Activated T-cell treated with anti-CD3 and anti-CD28 coated beads, Interleukin-2, amount 50 U/mL, for 24 hours (primary cell): ENCODE measurements at places on chromosomes 3 and 15.

DNA sequence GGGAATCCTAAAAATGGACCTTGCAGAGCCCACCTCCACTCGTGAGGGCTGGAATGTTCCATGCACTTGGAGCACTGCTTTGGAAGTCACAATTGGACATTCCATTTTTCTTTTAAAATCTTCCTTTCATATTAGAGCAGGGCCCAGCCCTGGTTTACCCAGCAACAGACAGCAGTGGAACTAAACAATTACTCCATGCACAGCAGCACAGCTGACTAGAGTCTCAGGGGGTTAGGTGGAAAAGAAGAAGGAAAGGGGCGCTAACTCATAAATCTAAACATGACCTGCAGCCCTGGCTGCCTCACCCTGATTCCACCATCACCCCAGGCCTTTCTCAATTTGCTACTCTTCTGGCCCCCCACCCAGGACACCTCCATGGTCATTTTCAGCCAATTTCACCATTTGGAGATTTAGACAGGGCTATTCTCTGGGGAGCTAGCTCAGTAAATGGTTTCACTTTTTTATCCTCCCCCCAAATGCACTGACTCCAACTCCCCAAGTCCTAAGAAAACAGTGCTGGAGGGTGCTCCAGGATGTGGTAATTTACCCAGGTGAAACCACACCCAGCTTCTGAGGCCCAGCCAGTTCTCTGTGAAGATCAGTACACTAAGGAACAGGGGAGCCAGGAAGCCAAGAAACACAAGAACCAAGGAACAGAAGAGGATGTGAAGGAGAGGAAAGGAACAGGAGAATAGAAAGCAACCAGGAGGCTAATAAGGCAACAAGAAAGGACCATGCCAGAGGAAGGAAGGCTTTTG lies 1.6 kb upstream of the LRRC31 start:
- H3K4me3 ChIP-seq = no peak overlapping the region
- H3K36me3 ChIP-seq = no peaks in the 10 kb centered on the region
- H3K27ac ChIP-seq = no peak overlapping the region
- H3K27me3 ChIP-seq = no peaks in the 10 kb centered on the region
- peaks cover 18% of the 10 kb centered on the region for H3K4me1 ChIP-seq
- no peak for DNase-seq

- H3K4me1 ChIP-seq = no peaks in the 10 kb centered on the region
- H3K36me3 ChIP-seq = no peaks in the 10 kb centered on the region
- no peak overlapping the region for H3K27ac ChIP-seq
- no peak overlapping the region for H3K4me3 ChIP-seq
- DNase-seq = no peak
- H3K27me3 ChIP-seq = no peaks in the 10 kb centered on the region
Observed at GRCh38 chr3:157533298-157534070, 30.3 kb upstream of the VEPH1 start.

GRCh38 chr3:63864965-63865327 lies 1.3 kb downstream of the ATXN7 start:
- peak overlapping the region; percentile 87 for H3K4me3 ChIP-seq
- H3K4me1 ChIP-seq = peaks cover 64% of the 10 kb centered on the region
- H3K27ac ChIP-seq = peak overlapping the region; percentile 96
- no peaks in the 10 kb centered on the region for H3K27me3 ChIP-seq
- H3K36me3 ChIP-seq = peaks cover 64% of the 10 kb centered on the region
- no peak for DNase-seq

- no peaks in the 10 kb centered on the region for H3K36me3 ChIP-seq
- H3K4me3 ChIP-seq = no peak overlapping the region
- DNase-seq = no peak
- no peaks in the 10 kb centered on the region for H3K4me1 ChIP-seq
Observed at GRCh38 chr15:61308437-61308836, 79.3 kb upstream of the RORA start.

DNA sequence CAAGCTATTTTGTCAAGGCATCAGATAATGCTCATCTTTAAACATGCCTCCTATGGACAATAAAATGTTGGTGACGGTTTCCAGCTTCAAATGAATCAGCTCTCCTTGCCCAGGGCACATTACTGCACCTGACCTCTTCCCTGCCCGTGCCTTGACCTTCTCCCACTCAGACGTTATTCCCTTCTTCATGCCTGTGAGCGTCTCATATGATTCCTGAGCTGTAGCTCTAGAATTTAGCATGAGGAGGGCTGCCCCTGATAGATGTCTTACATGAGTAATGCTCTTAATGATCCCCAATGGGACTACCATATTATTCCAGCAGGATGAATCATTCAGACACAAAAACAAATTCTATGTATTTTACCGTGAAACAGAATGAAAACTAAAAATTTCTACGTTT lies 762.7 kb downstream of the ROBO1 start:
- no peak overlapping the region for H3K27ac ChIP-seq
- no peaks in the 10 kb centered on the region for H3K27me3 ChIP-seq
- no peaks in the 10 kb centered on the region for H3K4me1 ChIP-seq
- H3K36me3 ChIP-seq = no peaks in the 10 kb centered on the region

- H3K27ac ChIP-seq = no peak overlapping the region
- H3K27me3 ChIP-seq = peaks cover 5% of the 10 kb centered on the region
- H3K36me3 ChIP-seq = no peaks in the 10 kb centered on the region
- DNase-seq = no peak
- H3K4me1 ChIP-seq = no peaks in the 10 kb centered on the region
- H3K4me3 ChIP-seq = no peak overlapping the region
Observed at GRCh38 chr3:62343755-62344154, 29.6 kb downstream of the FEZF2 start.

GRCh38 chr3:149640976-149641728 lies 16.7 kb downstream of the WWTR1 start:
- H3K36me3 ChIP-seq = no peaks in the 10 kb centered on the region
- no peak overlapping the region for H3K27ac ChIP-seq
- no peak for DNase-seq
- H3K4me1 ChIP-seq = no peaks in the 10 kb centered on the region
- no peak overlapping the region for H3K4me3 ChIP-seq
- peaks cover 4% of the 10 kb centered on the region for H3K27me3 ChIP-seq
